T-helper 17 cell (primary cell): ENCODE measurements at places on chromosomes 1 and 21. TPM values are rescaled to one million over a fixed set of nuclear protein-coding genes. Genes with fewer than 3 reads are reported as not detected.

The PTAFR gene
- total RNA-seq: 2.4 TPM

The GUCA2A gene
- total RNA-seq: not detected

The NBPF4 gene
- not detected for total RNA-seq

The AMY2A gene
- not detected for total RNA-seq

The PTPRU gene
- not detected for total RNA-seq

- H3K4me1 ChIP-seq: peaks cover 8% of the 10 kb centered on the region
- peaks cover 5% of the 10 kb centered on the region for H3K36me3 ChIP-seq
Measured at GRCh38 chr1:198234520-198235251, 77.9 kb downstream of the NEK7 start.

DNA sequence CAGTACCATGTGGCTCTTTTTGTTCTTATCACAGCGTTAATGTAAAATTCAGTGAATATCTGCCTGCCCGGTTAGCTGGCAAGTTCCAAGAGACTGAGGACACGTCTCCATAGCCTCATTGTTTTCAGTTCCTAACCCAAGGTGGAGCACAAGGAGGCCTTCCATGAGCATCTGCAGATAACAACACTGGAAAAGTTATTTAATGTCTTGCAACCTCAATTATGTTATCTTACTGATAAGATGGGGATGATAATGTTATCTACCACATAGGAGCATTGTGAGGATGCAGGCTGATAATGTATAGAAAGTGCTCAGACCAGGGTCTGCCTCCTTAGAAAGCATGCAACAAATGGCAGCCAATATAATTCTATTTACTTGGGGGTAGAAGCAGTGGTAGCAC, 109.6 kb upstream of the DNAH14 start:
- no peak for DNase-seq
- peaks cover 15% of the 10 kb centered on the region for H3K27me3 ChIP-seq
- no peaks in the 10 kb centered on the region for H3K4me1 ChIP-seq
- H3K27ac ChIP-seq: no peak overlapping the region
- no peaks in the 10 kb centered on the region for H3K36me3 ChIP-seq
- no peak overlapping the region for H3K4me3 ChIP-seq

DNA sequence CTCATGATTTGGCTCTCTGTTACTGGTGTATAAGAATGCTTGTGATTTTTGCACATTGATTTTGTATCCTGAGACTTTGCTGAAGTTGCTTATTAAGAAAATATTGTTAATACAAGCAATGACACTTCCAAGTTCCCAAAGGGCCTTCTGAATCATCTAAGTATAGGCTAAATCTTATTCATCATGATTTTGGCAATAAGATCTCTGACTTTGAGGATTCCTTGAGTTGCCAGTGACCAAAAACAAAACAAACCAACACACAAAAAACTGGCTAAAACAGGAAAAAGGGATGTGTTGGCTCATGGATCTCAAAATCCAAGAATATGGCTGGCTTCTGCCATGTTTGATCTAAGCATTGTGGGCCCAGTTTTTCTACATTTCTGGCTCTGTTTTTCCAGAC, 163.4 kb downstream of the HHIPL2 start:
- no peaks in the 10 kb centered on the region for H3K4me1 ChIP-seq
- no peak overlapping the region for H3K27ac ChIP-seq
- no peak for DNase-seq
- no peak overlapping the region for H3K4me3 ChIP-seq

GRCh38 chr1:197180252-197180878, 33.9 kb upstream of the ASPM start:
- no peaks in the 10 kb centered on the region for H3K27me3 ChIP-seq
- H3K27ac ChIP-seq: peak overlapping the region; percentile 41
- H3K36me3 ChIP-seq: peaks cover 2% of the 10 kb centered on the region
- peaks cover 6% of the 10 kb centered on the region for H3K4me1 ChIP-seq
- H3K4me3 ChIP-seq: no peak overlapping the region
- no peak for DNase-seq

- no peak overlapping the region for H3K27ac ChIP-seq
- peaks cover 6% of the 10 kb centered on the region for H3K4me1 ChIP-seq
- H3K4me3 ChIP-seq: no peak overlapping the region
Measured at GRCh38 chr1:186985889-186986491, 157.2 kb downstream of the PLA2G4A start.

- no peak for DNase-seq
- H3K4me1 ChIP-seq: peaks cover 3% of the 10 kb centered on the region
Measured at GRCh38 chr1:162632217-162632666, at the start of gene DDR2. Gene DDR2 (plus strand): TSS chr1:162632464. CDS start chr1:162719064, 86,600 bp downstream.

DNA sequence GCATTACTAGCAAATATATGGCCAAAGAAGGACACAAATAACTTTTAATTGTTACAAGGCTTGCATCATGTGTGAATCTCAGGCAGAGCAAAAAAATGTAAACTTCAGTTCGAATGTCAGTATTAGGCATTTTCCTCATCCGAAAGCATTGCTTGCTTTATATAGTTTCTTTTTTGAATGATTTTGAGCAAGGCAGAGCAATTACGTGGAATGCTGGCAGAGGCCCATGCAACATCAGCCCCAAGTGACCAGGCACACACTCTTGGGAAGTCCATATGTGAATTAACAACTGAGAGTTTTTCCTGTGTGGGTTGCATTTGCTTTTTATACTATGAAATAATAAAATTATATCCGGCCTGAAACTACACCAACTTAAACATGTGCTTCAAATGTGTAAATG, 274.8 kb downstream of the PTPRC start:
- H3K27ac ChIP-seq: no peak overlapping the region
- no peaks in the 10 kb centered on the region for H3K27me3 ChIP-seq
- H3K36me3 ChIP-seq: no peaks in the 10 kb centered on the region

DNA sequence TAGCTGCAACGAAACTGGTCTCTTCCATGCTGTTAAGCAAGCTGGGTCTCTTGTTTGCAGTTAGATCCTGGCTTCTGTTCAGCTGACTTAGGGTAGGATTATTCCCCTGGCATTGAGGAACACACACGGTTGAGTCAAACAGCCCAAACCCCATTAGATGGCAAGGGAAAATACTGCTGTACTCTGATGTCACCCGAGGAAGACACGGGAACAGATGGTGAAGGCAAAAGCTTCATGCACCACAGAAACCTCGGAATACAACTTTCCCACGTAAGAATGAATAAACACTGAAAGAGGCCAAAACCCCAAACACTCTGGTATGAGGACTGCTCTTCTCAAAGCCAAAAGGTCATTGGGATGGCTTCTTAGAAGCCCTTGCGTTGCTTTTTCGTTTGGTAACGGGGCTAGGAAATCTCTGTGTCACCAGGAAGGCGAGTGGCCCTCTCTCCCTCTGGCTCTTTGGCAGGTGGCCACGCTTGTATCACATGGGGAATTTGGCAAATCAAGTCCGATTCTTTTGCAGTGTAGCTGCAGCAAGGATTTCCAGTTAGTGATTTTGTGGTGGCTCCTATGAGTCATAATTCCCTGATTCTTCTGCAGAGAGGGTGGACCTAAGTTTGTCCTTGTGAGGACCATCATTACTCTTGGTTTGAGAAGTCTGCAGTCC, 16.7 kb upstream of the LYST start:
- H3K36me3 ChIP-seq: peaks cover 4% of the 10 kb centered on the region
- no peak overlapping the region for H3K27ac ChIP-seq
- H3K27me3 ChIP-seq: peaks cover 25% of the 10 kb centered on the region
- DNase-seq: no peak
- peaks cover 12% of the 10 kb centered on the region for H3K4me1 ChIP-seq

GRCh38 chr1:52579415-52579814, 22.8 kb upstream of the GPX7 start:
- H3K4me1 ChIP-seq: peaks cover 13% of the 10 kb centered on the region
- H3K27me3 ChIP-seq: no peaks in the 10 kb centered on the region
- no peak overlapping the region for H3K4me3 ChIP-seq
- DNase-seq: no peak

GRCh38 chr1:34617321-34618118, 137.3 kb upstream of the GJB5 start:
- no peak overlapping the region for H3K4me3 ChIP-seq
- DNase-seq: no peak
- H3K27me3 ChIP-seq: peaks cover 83% of the 10 kb centered on the region
- H3K27ac ChIP-seq: no peak overlapping the region
- H3K36me3 ChIP-seq: no peaks in the 10 kb centered on the region

- H3K27me3 ChIP-seq: no peaks in the 10 kb centered on the region
- DNase-seq: no peak
- no peaks in the 10 kb centered on the region for H3K36me3 ChIP-seq
Measured at GRCh38 chr1:219520241-219520640, 92.7 kb downstream of the ZC3H11B start.

GRCh38 chr1:43439781-43440180, 13.9 kb downstream of the HYI start:
- peaks cover 4% of the 10 kb centered on the region for H3K36me3 ChIP-seq
- H3K27me3 ChIP-seq: no peaks in the 10 kb centered on the region
- H3K27ac ChIP-seq: no peak overlapping the region

GRCh38 chr1:21955501-21956281, 18.6 kb upstream of the HSPG2 start:
- DNase-seq: no peak
- H3K36me3 ChIP-seq: no peaks in the 10 kb centered on the region
- H3K4me1 ChIP-seq: peaks cover 14% of the 10 kb centered on the region
- no peak overlapping the region for H3K4me3 ChIP-seq

- H3K36me3 ChIP-seq: no peaks in the 10 kb centered on the region
- H3K27me3 ChIP-seq: peaks cover 14% of the 10 kb centered on the region
- no peak overlapping the region for H3K4me3 ChIP-seq
- DNase-seq: no peak
Measured at GRCh38 chr1:197441999-197442414, 174.0 kb downstream of the CRB1 start.

DNA sequence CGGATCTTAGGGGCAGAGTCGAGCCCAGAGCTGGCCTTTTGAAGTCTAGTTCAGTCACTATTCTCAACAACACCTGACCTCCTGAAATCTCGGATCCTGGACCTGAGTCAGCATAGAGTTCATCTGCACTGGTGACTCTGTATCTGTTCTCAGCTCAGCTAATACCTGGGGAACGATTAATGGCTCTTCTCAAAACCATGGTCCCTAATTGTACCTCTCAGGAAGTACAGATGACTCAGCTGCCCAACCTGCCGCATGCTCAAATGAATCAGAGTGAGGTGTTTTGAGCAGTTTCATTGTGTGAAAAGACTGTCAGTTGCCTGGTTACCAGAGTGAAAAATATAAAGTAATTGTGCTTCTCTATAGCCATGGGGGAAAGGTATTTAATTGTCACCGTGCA, 89.2 kb downstream of the SLC35F3 start:
- H3K27me3 ChIP-seq: peaks cover 22% of the 10 kb centered on the region
- no peak overlapping the region for H3K4me3 ChIP-seq
- H3K36me3 ChIP-seq: no peaks in the 10 kb centered on the region
- no peaks in the 10 kb centered on the region for H3K4me1 ChIP-seq
- no peak overlapping the region for H3K27ac ChIP-seq

DNA sequence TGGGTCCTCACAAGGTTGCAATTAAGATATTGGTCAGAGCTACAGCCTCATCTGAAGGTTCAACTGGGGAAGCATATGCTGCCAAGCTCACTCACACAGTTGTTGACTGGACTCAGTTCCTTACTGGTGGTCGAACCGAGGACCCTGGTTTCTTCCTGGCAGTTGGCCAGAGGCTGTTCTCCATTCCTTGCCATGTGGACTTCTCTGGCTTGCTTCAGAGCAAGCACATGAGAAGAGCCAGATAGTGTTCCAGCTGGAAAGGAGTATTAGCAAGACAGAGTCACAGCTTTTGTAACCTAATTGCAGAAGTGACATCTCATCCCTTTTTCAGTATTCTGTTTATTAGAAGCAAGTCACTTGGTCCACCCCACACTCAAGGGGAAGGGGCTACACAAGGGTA, 23.6 kb downstream of the POU2F1 start:
- no peaks in the 10 kb centered on the region for H3K27me3 ChIP-seq
- H3K27ac ChIP-seq: no peak overlapping the region
- no peak for DNase-seq
- H3K36me3 ChIP-seq: peaks cover 2% of the 10 kb centered on the region

DNA sequence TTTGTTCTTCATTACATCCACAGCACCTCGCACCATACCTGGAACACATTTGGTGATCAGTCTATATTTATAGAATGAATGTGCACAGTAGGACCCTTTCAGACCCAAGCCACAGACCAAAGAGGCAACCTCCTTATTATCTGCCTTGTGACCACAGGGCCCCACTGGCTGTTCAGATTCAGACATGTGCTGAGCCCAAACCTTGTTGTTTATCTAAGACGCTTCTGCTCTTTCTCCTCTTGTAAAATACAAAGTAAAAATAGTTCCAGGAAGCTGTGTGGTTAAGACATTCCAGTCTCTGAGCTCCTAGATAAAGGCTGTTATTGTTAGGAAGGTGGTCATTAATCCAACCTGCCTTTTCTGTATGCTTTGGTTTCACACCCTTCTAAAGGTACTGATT, 3.6 kb upstream of the SCMH1 start:
- peak overlapping the region; percentile 41 for H3K27ac ChIP-seq
- peaks cover 15% of the 10 kb centered on the region for H3K4me1 ChIP-seq
- H3K36me3 ChIP-seq: peaks cover 2% of the 10 kb centered on the region
- no peak for DNase-seq
- peak overlapping the region; percentile 25 for H3K4me3 ChIP-seq

- no peaks in the 10 kb centered on the region for H3K27me3 ChIP-seq
- H3K4me3 ChIP-seq: no peak overlapping the region
Measured at GRCh38 chr1:41811051-41811795, 107.5 kb downstream of the HIVEP3 start.
